ENCODE measurements at places on chromosomes 3 and 15. TPM values are rescaled to one million over a fixed set of nuclear protein-coding genes. Genes with fewer than 3 reads are reported as not detected.

The GP9 gene
- polyA plus RNA-seq: not detected

The ELL3 gene
- polyA plus RNA-seq: 10.6 TPM

The LRRC31 gene
- not detected for polyA plus RNA-seq

The ZNF385D gene
- 0.25 TPM for polyA plus RNA-seq

The LSAMP gene
- polyA plus RNA-seq: 0.12 TPM

The CYP1A1 gene
- polyA plus RNA-seq: 4.8 TPM

The TRH gene
- polyA plus RNA-seq: not detected

The C3orf49 gene
- polyA plus RNA-seq: not detected

The GOLGA6L10 gene
- 0.36 TPM for polyA plus RNA-seq

The CYP8B1 gene
- not detected for polyA plus RNA-seq

The GCHFR gene
- polyA plus RNA-seq: 2.7 TPM

The HRG gene
- 0.03 TPM for polyA plus RNA-seq

The TJP1 gene
- 39.4 TPM for polyA plus RNA-seq

The GPR149 gene
- not detected for polyA plus RNA-seq

The FAM43A gene
- 1.7 TPM for polyA plus RNA-seq

The LRRIQ4 gene
- polyA plus RNA-seq: not detected
